SK-N-SH (cell line): ENCODE measurements at places on chromosomes 5 and 9. TPM values are rescaled to one million over a fixed set of nuclear protein-coding genes. Genes with fewer than 3 reads are reported as not detected.

DNA sequence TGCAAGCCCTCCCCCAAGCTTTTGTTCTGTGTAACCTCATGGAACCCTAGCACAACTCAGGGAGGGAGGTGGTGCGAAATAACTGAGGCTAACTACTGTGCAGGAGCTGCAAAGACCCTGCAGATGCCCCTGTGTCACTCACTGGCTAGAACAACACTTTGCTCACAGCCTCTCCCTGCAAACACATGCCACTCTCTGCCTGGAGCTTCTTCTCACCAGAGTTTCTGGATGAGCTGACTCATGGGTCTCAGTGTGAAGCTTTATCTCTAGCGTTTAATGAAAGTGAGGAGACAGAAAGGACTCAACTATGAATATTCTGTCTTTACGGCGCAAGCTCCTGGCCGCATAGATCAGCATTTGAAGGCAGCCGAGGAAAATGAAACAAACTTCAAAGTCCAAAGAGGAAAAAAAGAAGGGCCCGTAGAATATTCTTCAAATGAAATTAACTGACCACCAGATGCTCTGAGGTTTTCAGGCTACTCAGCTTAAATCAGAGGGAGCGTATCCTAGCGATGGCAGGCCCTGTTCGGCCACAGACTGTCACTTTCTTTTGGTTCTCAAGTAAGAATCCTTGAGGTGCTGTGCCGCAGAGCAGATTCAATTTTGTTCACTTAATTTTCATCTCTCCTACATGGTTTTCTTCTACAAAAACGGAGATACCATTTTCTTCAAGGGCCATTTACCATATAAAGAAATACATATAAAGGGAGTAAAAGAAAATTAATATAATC lies 77.7 kb upstream of the TAS2R1 start:
- H3K27me3 ChIP-seq = no peaks in the 10 kb centered on the region
- no peaks in the 10 kb centered on the region for H3K4me1 ChIP-seq
- DNase-seq = no peak
- H3K4me3 ChIP-seq = no peak overlapping the region
- no peak overlapping the region for H3K27ac ChIP-seq

GRCh38 chr9:110095161-110095595 lies 112.8 kb downstream of the C9orf152 start:
- DNase-seq = no peak
- peaks cover 15% of the 10 kb centered on the region for H3K4me1 ChIP-seq
- no peaks in the 10 kb centered on the region for H3K27me3 ChIP-seq
- H3K36me3 ChIP-seq = no peaks in the 10 kb centered on the region
- H3K4me3 ChIP-seq = no peak overlapping the region

GRCh38 chr9:94603259-94604160 lies 9.9 kb upstream of the FBP2 start:
- H3K4me1 ChIP-seq = peaks cover 31% of the 10 kb centered on the region
- peaks cover 4% of the 10 kb centered on the region; the same call in 1 of the 2 replicates for H3K27me3 ChIP-seq
- no peak overlapping the region for H3K4me3 ChIP-seq
- H3K27ac ChIP-seq = peak overlapping the region; percentile 77
- DNase-seq = peak; percentile 85

DNA sequence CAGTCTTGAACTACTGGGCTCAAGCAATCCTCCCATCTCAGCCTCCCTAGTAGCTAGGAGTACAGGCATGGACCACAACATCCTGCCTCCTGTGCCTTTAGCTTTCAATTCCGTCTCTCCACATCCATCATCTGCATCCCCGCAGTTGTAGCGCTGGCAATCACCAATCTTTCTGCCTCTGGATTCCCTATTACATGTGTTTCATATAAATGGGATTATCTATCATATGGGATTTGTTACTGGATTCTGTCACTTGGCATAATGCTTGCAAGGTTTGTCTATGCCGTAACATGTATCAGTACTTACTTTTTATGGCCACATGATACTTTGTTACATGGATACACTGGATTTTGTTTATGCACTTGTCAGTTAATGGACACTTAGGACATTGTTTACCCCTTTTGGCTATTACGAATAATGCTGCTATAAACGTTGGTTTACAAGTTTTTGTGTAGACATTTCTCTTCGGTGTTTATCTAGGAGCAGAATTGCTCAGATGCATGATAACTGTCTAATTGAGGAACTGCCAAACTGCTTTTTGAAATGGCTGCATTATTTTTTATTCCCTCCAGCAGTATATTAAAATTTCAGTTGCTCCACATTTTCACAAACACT lies 1223.9 kb downstream of the FOXD4L5 start:
- no peak overlapping the region for H3K4me3 ChIP-seq
- H3K4me1 ChIP-seq = peaks cover 10% of the 10 kb centered on the region
- DNase-seq = peak; percentile 61
- H3K36me3 ChIP-seq = no peaks in the 10 kb centered on the region

GRCh38 chr5:135714126-135714894 lies 120.2 kb upstream of the SLC25A48 start:
- H3K36me3 ChIP-seq = no peaks in the 10 kb centered on the region
- H3K4me1 ChIP-seq = no peaks in the 10 kb centered on the region
- H3K27me3 ChIP-seq = peaks cover 7% of the 10 kb centered on the region; the same call in 1 of the 2 replicates

GRCh38 chr5:155263381-155263780 lies 249.8 kb downstream of the KIF4B start:
- no peaks in the 10 kb centered on the region for H3K4me1 ChIP-seq
- no peak overlapping the region for H3K4me3 ChIP-seq
- no peak for DNase-seq
- no peaks in the 10 kb centered on the region for H3K27me3 ChIP-seq

DNA sequence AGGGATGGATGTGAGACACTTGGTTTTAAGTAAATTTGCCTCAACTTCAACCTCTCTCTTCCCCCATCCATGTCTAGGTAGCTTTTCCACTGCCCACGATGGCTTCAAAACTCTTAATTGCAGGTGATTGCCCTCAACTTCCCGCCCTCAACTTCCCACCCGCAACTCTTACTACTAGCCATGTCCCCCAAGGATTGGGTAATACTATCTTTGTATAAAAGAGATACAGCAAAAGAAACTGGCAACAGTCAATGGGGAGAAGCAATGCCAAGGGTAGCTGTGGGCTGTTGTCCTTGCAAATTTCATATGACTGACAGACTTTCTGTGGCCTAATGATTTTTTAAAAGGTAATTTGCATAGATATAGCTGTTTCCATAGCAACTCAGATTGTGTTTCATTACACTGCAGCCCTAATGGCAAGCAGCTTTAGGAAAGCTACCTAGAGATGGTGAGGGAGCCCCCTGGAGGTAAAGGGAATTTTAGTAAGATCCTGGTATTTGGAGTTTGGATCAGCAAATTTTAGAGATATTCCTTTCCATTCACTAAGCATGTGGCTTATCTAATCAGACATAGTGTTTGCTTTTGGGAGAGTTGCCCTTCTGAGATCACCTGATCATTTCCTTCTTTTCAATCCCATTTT lies 421.5 kb upstream of the DAP start:
- peak overlapping the region; percentile 13; the same call in 1 of the 2 replicates for H3K4me3 ChIP-seq
- no peak overlapping the region for H3K27ac ChIP-seq
- no peaks in the 10 kb centered on the region for H3K4me1 ChIP-seq
- H3K27me3 ChIP-seq = no peaks in the 10 kb centered on the region; the same call in 1 of the 2 replicates
- no peaks in the 10 kb centered on the region for H3K36me3 ChIP-seq

DNA sequence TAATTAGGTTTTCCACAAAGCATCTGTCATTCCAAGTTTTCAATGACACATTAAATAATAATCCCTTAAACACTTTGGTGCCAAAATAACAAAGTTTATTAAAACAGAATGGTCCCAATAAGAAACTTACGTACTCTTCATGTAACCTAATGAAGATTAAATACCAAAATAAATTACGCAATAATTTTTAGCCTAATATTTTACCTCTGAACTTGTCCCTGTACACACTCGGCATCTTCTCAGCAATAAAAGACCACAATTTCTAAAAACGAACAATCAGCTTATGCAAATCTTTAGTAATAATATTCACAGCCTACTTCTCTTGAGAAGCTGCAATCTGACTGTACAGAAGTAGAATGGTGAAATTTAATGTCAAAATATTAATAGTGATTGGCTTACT lies 163.6 kb downstream of the ZDHHC21 start:
- H3K4me1 ChIP-seq = no peaks in the 10 kb centered on the region
- H3K36me3 ChIP-seq = no peaks in the 10 kb centered on the region
- DNase-seq = no peak
- H3K27me3 ChIP-seq = no peaks in the 10 kb centered on the region
- no peak overlapping the region for H3K4me3 ChIP-seq

DNA sequence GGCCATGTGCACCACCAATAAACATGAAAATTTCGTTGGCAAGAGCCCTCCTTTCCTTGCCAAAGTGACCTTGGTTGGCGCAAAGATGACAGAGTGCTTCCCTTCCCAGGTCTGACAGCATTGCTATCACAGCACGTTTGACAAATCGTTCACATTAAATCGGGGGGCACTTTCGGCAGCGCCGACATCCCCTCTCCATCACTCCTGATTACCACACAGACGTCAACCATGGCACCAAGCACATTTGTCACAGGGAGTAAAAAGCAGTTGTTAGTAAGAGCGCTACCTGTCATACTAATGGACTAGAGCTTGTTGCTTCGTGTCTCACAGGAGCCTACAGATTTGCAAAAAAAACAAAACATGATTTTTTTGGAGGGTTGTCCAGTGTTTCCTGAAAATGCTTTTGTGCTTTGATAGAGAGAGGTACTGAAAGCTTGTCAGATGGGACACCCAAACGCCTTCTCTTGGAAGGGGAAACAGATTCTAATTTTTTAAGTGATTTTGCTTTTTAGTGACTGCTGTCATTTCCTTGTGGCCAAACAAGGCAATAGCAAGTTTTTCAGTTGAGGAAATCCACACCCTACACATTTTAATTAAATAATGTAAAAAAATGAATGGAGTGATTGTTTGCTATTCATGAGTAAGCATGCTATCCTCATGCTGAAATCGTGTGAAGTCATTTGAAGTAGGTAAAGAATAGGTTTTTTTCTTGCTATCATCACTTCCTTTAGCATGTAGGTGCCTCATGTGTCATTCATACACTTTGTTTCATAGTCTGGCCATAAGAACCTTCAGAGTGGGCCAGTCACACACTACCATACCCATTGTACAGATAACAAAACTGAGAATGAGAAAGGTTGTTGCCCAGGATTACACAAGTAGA lies 682.8 kb upstream of the WWC1 start:
- H3K4me3 ChIP-seq = no peak overlapping the region
- H3K27ac ChIP-seq = no peak overlapping the region
- no peaks in the 10 kb centered on the region for H3K27me3 ChIP-seq
- DNase-seq = no peak
- no peaks in the 10 kb centered on the region for H3K36me3 ChIP-seq

DNA sequence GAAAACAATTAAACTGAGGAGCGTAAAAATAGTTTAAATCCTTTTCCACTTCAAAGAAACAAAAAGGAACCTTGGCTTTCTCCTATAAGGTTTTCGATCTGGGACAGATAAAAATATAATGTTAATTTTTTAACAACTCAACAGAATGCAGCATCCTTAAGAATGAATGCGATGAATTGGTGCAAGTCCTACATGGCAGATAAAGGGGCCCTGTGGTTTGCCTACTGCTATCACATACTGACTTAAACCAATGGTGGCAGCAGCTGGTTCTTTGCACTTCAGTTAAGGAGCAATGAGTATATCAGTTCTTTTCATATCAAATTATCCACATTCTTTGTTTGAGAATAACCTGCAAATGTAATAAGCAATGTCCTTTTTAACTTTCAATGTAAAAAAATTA lies 12.4 kb upstream of the TYRP1 start:
- no peaks in the 10 kb centered on the region for H3K27me3 ChIP-seq
- H3K4me1 ChIP-seq = no peaks in the 10 kb centered on the region; the same call in none of the 2 replicates
- no peak overlapping the region for H3K4me3 ChIP-seq
- no peak for DNase-seq

DNA sequence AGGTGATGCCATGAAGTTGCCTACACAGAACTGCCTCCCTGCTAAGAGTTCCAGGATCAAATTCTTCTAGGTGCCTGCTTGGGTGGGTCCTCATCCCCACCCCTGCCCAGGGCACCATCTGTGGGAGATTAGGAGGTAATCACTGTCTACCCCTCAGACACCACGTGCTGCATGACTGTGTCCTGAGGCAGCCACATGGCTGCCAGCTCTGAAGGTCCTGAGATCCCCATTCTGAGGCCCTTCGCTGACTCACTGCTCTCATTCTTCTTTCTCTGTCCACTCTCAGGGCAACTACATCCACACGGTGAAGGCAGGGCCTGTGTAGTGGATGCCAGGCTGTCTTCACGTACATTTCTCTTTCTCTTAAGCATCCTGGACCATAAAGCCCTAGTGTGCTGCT lies 222.9 kb upstream of the ANKRD55 start:
- no peaks in the 10 kb centered on the region for H3K36me3 ChIP-seq
- H3K4me1 ChIP-seq = peaks cover 22% of the 10 kb centered on the region; the same call in 1 of the 2 replicates
- no peaks in the 10 kb centered on the region for H3K27me3 ChIP-seq
- H3K4me3 ChIP-seq = no peak overlapping the region
- H3K27ac ChIP-seq = peak overlapping the region; percentile 99

DNA sequence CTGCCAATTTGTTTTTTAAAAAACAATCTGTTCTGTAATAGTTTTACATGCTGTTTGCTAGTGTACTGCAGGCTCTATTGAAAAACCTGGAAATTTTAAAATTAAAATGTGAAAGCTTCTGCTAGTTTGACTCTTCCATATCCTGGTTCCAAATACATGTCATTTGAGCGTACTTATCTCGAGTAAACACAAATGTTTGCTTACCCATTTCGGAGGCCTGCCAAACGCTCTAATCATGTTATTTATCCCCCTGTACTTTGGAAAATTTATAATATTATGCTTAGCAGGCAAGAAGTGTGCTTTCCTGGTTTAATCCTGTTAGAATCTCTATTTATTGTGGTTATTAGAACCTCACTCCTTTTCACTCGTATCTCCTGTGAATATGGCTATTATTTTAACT lies 476.8 kb upstream of the CYLC2 start:
- H3K36me3 ChIP-seq = no peaks in the 10 kb centered on the region
- H3K27me3 ChIP-seq = no peaks in the 10 kb centered on the region
- H3K4me3 ChIP-seq = no peak overlapping the region
- H3K4me1 ChIP-seq = no peaks in the 10 kb centered on the region
- DNase-seq = no peak

OMD gene
- polyA plus RNA-seq = 0.03 TPM in 1 of 2 replicates, not detected in the other

SGTB gene
- polyA plus RNA-seq = 3.5 and 4.9 TPM in 2 replicates

ADAMTS12 gene
- polyA plus RNA-seq = 2.5 and 4.1 TPM in 2 replicates
